ENCODE measurements at places on chromosomes 7 and 10.
A peak's percentile ranks its signal among the peaks of the same experiment; 100 is the strongest.

- peak; percentile 40 for DNase-seq
These were observed 49.1 kb upstream of the BTBD16 start for GRCh38 chr10:122221958-122222357.

GRCh38 chr10:51510231-51510630, 189.2 kb downstream of the CSTF2T start:
- peak; percentile 8 for DNase-seq

DNA sequence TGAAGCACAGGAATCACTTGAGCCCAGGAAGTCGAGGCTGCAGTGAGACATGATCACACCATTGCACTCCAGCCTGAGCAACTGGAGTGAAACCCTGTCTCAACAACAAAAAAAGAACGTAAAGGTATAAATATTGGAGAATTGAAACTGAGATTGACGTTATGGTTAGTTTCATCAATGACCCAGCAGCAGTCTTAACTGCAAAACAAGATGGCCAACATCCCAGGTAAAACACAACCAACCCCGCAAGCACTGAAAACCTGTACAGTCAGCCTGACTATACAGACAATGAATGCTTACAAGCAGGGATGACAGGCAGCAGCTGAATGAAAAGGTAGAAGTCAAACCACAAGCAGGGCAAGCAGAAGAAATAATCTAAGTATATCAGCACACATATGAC, 34.7 kb downstream of the WAPL start:
- no peak for DNase-seq

- no peak for DNase-seq
These were observed 164.4 kb downstream of the SH2D4B start for GRCh38 chr10:80702143-80702542.

DNA sequence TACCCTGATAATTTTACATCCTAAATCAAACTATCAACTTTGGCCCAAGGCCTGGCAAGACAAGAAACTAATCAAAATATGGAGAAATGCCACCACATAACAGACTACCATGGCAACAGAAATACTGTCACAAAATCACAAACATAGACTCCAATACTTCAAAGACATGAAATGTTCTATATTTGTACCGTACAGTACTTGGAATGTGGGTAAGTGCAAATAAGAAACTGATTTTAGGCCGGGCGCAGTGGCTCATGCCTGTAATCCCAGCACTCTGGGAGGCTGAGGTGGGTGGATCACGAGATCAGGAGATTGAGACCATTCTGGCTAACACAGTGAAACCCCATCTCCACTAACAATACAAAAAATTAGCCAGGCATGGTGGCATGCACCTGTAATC, 9.2 kb downstream of the TNPO3 start:
- DNase-seq = no peak

DNA sequence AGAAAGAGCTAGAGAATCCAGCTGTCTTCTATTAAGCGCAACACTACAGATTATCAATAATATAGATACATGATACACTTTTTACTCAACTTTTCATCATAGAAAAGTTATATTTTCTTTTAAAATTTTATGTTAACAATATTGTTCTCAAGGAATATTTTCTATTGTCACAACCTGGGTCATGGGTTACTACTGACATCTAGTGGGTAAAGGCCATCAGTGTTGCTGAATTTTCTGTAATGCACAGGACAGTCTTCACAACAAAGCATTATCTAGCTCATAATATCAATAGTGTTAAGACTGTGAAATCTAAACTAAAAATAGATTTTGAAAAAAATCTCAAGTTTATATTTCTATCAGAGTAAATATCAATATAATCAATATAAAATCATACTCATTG, 209.8 kb downstream of the ZNF33B start:
- peak; percentile 27 for DNase-seq

GRCh38 chr7:43906331-43907010, at the start of gene URGCP:
TSS of gene URGCP (minus strand) at chr7:43906596. CDS start at chr7:43906575, 21 bp downstream.
- peak; percentile 43 for DNase-seq

DNA sequence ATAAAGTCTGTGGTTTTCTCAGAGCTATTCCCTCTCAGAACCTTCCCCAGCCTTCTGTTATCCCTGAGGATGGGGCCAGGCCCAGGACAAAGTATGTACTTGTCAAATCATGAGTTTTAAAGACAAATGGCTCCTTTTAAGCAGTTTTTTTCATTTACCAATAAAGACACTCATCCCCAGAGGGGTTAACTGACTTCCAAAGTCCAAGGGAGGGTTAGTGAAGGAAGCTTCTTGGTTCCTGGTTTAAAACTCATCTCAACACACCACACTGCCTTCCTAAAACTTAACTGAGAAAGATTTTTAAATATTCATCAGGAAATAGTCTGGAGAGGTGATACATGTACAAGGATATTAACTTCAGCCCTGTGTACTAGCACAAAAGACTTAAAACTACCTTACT, 15.9 kb downstream of the NMT2 start:
- DNase-seq = no peak

DNA sequence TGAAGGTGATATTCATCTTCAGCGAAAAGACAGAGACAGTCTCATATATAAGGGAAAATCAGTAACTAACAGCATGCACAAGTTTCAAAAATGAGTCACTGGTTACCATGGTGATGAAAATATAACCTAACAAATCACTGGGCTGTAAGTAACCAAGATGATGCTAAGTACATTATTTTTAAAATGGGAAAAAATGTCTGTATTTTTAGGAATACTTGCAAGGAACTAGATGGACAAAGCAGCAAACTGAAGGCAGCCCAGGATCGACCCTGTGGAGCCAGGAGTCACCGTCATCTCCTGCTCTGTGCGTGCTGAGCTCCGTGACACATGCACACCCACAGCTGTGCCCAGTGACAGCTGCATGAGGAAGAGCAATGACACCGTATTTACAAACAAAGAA, 137.3 kb downstream of the ELMO1 start:
- peak; percentile 24 for DNase-seq

- no peak for DNase-seq
These were observed 10.2 kb downstream of the GARS1 start for GRCh38 chr7:30604901-30605300.

- DNase-seq = no peak
These were observed 172.3 kb downstream of the WDR37 start for GRCh38 chr10:1228467-1228975.

DNA sequence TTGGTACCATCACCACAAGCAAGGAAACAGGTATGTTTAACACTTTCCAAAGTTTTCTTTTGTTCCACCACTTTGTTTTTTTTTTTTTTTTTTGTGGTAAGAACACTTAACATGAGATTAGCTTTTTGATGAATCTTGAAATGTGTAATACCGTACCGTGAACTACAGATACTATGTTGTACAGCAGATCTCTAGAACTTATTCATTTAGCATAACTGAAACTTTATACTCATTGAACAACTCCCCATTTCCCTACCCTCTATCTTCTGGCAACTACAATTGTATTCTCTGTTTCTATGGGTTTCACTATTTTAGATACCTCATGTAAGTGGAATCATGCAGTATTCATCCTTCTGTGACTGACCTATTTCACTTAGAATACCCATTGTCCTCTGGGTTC, 162.7 kb upstream of the ITGB1 start:
- no peak for DNase-seq

DNA sequence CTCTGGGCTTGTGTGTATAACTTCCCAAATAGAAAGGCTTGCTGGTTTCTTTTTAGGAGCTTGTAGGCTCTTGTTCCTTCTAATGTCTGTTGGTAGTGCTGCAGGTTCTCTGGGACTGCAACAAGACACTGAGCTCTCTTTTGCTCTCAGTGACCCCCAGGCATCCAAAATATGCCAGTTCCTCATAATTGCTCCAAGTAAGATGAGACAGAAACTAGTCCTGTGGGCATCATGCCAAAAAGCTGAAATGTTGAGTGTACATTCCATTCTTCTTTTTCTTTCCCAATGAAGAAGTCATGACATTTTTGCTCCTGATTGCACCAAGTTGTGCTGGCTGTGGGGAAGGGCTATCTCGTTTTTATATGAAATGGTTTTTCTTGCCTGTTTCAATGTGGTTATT, 7.1 kb upstream of the BTBD16 start:
- DNase-seq = peak; percentile 94

- DNase-seq = no peak
These were observed 68.1 kb downstream of the CALN1 start for GRCh38 chr7:72343991-72344390.

DNA sequence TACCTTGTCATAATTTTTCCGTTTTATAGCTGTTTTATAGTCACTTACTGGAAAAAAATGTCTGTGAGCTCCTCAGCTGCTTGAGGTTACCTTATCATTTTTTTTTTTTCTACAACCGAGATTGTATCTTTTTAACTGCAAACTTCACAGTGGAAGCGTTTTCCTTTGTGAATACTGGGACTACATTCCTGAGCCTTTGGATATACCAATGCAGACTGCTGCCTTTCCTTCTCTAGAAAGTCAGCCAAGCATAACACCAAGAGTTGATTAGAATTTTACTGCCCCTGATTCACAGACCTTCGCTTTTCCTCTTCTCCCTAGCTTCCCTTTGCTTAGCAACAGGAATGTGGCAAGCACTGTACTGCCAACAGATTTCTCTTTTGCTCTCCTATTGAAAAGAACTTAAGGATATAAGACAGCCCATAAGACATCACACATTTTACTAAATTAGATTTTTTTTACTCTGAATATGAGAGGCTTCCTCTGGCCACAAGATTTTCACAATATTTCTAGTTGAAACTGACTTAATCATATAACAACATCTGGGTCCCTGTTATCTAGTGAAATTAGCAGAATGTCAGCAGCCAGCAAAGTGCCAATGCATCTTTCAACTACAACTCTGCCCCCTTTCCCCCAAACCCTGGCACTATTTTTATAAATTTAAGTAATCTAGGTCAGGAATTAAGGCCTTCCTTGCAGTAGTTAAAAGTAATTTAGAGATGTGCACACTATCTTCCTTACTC, 170.6 kb downstream of the PRKG1 start:
- peak; percentile 48 for DNase-seq

GRCh38 chr10:92913973-92914372, 65.7 kb downstream of the EXOC6 start:
- no peak for DNase-seq

DNA sequence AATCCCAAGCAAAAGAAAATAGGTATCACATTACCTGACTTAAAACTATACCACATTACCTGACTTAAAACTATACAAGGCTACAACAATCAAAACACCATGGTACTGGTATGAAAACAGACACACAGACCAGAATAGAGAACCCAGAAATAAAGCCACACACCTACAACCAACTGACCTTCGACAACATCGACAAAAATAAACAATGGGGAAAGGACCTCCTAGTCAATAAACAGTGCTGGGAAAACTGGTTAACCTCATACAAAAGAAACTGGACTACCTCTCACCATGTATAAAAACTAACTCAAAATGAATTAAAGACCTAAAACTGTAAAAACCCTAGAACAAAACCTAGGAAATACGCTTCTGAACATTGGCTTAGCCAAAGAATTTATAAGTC, 22.5 kb downstream of the SNX13 start:
- DNase-seq = no peak

GRCh38 chr10:105743343-105744056, 1102.4 kb downstream of the SORCS3 start:
- DNase-seq = no peak

- DNase-seq = no peak
These were observed 111.1 kb upstream of the FAM20C start for GRCh38 chr7:81068-81925.

DNA sequence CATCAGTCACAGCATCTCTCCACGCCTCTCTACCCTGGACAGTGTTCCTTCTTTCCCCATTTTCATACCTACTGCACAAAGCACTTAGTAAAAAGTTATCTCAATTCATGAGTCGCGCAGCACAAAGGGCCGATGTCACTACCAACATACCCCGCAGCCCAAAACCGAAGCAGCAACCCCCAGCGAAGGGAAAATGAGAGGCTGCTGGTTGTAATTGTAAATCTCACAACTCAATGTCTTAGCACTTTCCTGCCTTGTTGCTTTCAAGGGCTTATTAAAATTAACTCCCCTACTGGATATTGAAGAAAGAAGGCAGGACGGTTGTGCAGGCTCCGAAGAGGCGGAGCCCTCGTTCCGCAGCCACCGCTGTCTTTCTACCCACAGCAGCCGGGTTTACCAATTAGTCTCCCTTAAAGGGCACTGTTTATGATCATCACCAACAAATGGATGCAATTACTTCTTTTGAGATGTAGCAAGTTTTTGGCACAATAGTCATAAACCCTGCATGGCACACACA, 6.5 kb downstream of the DIP2C start:
- DNase-seq = no peak

DNA sequence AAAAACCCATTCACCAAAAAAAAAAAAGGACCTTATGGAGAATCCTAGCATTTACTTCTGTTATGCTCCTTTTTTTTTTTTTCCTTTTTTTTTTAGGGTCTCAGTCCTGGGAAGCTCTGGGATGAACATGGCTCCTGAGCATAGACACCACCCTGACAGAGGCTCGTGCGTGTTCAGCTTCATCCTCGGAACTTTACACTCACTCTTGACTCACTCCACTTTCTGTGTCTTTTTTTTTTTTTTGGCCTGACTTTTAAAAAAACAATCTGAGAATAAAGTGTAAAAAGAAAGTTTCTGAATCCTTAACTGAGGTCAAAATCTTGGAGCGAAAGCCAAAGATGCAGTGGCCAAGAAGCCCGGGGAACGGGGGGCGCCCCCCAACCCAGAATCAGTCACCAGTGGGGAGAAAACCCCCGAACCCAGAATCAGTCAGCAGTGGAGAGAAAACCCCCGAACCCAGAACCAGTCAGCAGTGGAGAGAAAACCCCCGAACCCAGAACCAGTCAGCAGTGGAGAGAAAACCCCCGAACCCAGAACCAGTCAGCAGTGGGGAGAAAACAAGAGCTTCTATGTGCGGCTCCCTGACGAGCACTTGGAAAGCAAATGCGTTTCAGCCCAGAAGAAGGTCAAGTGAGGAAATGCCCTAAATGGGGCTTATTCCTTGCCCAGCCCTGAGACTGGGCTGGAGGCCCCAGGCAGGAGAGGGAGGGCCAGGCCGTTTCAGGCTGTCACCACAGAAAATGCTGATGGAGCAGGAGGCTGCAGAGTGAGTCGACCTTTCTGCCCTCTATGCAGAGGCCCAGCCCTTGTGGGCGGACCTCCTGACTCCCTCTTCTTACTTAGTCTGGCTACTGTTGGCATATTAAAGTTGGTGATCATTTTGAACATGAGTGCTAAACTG, 19.0 kb upstream of the PFKP start:
- peak; percentile 46 for DNase-seq

DNA sequence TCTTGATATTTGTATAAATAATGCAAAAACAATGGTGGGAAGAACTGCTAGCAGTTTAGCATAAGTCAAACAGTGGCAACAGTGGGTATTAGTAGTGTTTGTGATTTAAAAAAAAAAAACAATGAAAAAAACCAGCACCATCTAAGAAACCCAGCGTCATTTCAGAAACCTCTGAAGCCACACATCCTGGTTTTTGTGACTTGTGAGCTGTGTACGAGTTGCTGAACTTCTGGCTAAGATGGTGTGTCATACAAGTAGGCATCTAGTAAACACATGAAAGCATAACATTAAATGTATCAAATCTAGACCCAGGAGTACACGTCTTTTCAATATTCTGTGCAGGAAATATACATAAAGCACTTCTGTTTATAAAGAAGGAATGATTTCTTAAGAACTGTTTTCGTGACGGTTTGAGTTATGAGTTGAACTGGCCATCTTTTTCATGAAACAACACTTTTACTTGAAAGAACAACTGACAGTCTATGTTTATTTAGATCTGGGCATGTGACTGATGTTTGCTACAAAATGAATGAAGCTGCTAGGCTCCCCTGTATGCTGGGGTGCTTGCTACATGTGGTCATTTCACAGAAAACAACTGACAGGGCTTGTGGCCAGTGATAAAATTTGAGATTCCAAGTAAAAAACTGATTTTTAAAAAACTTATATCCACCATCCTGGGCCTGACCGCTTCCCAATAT, 143.5 kb downstream of the PIP4K2A start:
- DNase-seq = no peak

GRCh38 chr10:9535744-9536143, 1481.3 kb downstream of the GATA3 start:
- DNase-seq = no peak
